ENCODE measurements at places on chromosomes 3 and 15. TPM values are rescaled to one million over a fixed set of nuclear protein-coding genes. Genes with fewer than 3 reads are reported as not detected.

Gene CD200R1
- not detected for total RNA-seq

DNA sequence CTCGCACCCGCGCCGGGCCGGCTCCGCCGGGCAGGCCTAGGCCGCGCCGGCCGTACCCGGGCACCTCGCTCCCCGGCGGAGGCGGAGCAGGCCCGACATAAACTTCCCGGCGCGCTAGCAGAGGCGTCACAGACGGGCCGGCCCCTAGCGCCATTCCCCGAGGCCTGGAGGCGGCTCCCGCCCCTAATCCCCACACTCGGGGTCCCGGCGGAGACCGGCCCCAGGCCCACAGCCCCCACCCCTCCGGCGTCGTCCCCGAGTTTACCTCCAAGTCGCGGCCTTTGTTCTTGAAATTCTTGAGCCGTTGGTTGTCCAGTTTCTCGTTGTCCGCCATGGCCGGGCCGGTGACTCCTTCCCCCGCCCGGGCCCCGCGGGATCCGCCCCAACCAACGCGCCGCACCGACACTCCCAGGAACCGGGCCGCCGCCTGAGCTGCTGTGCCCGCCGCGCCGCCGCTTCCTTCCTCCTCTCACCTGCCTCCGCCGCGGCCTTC is 376 bp downstream of the KPNA4 start:
- DNase-seq: peak; percentile 84

Gene GAP43
- total RNA-seq: 1.9 TPM

- DNase-seq: no peak
Observed at GRCh38 chr15:61011576-61012336, 217.3 kb downstream of the RORA start.

Gene TAGLN3
- total RNA-seq: not detected

Gene FBXW12
- total RNA-seq: not detected

- DNase-seq: no peak
Observed at GRCh38 chr3:72191209-72191960, 406.4 kb upstream of the PROK2 start.

DNA sequence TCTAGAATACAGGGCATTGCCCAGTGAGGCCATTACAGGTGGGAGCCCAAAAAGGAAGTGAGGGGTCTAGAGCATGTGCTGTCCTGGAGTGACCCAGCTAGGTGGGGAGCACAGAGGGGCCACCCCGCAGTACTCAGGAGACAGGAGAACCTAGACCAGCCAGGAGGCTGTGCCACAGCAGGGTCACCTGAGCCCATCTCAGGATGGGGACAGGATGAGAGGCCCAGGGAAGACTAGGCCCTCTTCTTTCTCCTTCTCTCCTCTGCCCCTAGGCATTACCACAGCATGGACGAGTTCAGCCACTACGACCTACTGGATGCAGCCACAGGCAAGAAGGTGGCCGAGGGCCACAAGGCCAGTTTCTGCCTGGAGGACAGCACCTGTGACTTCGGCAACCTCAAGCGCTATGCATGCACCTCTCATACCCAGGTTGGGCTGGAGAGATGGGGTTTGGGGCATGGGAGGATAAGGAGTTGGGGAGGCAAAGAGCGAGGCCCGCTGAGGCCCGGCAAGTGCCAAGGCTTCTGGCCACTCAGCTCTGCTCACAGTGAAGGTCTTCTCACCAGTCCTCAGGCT is 20.6 kb downstream of the LOXL1 start:
- peak; percentile 19 for DNase-seq

- DNase-seq: no peak
Observed at GRCh38 chr15:21271566-21271965, 168.7 kb downstream of the POTEB3 start.

GRCh38 chr3:137134431-137134830 is 176.6 kb downstream of the IL20RB start:
- no peak for DNase-seq

- no peak for DNase-seq
Observed at GRCh38 chr15:52557274-52557641, 11.6 kb downstream of the ARPP19 start.

Gene TCTA
- 56.4 TPM for total RNA-seq

DNA sequence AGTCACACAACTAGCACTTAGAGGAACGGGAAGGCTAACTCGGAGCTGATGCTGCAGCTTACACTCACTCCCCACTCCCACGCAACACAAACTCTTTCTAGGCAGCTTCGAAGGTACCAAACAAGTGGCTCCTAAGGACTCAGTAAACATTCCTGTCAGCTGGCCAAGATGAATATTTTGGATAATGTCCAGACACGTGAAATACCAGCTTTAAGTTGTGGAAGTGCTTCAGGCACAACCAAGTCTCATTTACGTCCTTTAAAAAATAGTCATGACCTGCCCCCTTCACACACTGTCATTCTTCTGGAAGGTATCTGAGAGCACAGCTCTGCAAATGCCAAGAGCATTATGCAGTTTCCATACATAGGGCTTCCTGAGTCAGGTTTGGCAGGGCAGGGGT is 1005.9 kb upstream of the CFAP20DC start:
- no peak for DNase-seq

Gene SSR3
- total RNA-seq: 63.3 TPM

- no peak for DNase-seq
Observed at GRCh38 chr3:8736436-8736835, 2.8 kb downstream of the CAV3 start.

DNA sequence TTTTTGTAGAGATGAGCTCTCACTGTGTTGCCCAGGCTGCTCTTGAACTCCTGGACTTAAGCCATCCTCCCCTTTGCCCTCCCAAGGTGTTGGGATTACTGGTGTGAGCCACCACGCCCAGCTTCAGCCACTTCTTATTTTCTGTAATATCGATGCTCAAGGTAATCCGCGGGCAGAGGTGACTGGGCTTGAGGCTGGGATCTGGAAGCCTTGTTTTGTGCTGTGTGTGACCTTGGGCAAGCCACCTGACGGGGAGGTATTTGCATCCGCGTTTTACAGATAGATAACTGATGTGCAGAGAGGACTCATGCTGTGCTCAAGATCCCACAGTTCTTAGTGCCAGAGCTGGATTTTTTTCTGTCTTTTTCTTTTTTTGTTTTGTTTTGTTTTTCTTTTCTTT is 27.8 kb upstream of the SEMA4B start:
- no peak for DNase-seq

Gene GLDN
- 0.13 TPM for total RNA-seq

Gene ACAP2
- 68.1 TPM for total RNA-seq

GRCh38 chr3:87359826-87360225 is 83.4 kb upstream of the POU1F1 start:
- no peak for DNase-seq

Gene CCR8
- not detected for total RNA-seq

- no peak for DNase-seq
Observed at GRCh38 chr3:168839653-168840052, 743.9 kb upstream of the GOLIM4 start.

Gene C3orf20
- total RNA-seq: not detected

- peak; percentile 73 for DNase-seq
Observed at GRCh38 chr15:31472636-31473384, 146.2 kb downstream of the KLF13 start.

DNA sequence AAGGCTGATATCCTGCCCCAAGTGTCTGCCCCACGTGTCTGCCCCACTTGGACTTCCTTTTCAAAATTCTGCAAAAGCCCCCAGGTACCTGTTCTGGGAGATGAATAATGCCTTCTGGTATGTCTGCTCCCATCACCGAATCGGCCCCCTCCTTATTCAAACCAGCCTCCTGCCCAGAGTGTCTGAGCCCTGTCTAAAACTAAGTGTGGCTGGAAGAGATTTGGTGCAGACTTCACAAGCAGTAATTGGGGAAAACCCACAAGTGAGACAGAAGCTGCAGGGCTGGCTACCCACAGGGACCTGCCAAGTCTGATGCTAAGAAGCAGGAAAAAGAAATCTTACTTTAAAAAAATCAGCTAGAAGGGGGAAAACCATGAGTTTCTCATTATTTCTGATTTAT is 85.1 kb downstream of the DUT start:
- no peak for DNase-seq

Gene GPR176
- total RNA-seq: 4.3 TPM

DNA sequence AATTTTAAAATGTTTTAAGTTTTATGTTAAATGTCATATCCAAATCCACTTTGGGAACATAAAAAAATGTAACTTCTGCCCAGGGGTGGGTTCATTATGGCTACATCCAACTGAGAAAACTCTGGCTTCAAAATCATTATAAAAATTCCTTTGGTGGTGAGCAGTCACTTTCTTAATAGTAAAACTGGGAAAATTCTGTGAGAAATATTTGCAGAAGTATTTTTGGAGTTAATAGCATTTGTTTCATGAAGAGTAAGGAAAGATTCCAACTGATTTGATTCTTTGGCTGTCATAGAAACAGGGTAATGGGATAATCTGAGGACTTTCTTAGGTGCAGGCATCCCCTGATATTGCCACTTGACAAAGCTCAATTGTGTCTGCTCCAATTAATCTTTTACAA is 38.8 kb downstream of the CPA3 start:
- no peak for DNase-seq

- DNase-seq: no peak
Observed at GRCh38 chr3:128366652-128367051, 100.0 kb downstream of the DNAJB8 start.

GRCh38 chr3:38164643-38164951 is 740 bp upstream of the OXSR1 start:
- no peak for DNase-seq

GRCh38 chr3:64195789-64196188 is 29.5 kb downstream of the PRICKLE2 start:
- no peak for DNase-seq

Gene SAMD7
- not detected for total RNA-seq

GRCh38 chr3:105525531-105525930 is 158.8 kb downstream of the ALCAM start:
- no peak for DNase-seq

GRCh38 chr3:167467848-167468611 is 5.8 kb downstream of the SERPINI2 start:
- no peak for DNase-seq

Gene MNS1
- 0.70 TPM for total RNA-seq

- DNase-seq: no peak
Observed at GRCh38 chr3:194455481-194455880, 31.3 kb downstream of the ATP13A3 start.

DNA sequence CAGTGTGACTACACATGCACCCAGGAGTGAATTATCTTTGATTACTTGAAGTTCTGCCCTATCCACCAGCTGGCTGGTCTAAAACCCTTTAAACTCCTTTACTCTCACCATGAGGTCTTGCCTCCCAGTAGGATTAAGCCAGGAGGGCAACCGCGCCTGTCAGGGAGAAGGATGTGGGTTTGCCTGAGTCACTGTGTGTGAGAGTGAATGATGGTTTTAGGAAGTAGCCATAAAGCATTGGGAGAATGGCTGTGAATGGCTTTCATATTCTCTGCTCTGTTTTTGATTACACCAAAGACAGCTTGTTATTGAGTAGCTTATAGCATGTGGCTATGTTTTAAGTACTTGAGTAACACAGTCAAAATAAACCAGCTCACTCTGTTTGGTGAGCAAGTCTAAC is 637.7 kb upstream of the TBL1XR1 start:
- no peak for DNase-seq

DNA sequence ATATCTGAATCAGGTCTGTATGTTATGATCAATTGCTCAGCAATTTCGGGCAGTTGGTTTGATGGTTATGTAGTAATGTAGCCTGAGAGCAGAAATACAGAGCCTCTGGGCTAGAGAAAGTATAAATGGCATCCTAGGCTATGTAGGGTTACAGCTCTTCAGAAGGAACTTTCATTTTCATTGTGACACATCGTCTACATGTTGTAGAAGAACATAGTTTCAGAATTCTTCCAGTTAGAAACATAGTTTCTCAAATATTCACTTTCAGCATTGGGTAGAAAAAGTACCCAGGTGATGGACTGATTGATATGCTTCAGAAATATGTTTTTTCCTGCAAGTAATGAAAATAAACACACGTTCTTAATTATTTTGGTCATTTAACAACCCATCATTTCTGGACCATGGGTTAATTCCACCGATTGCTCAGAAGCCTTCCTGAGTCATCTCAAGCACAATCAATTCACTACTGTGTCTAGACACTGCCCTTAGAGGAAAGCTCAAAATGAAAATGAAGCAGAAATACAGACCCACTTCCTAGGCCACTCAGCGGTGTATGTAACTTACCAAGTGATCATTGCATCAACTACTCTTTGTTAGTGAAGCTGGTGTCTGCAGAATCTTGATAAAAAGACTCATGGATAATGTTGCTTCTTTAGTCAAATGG is 88.8 kb upstream of the TSEN2 start:
- no peak for DNase-seq

Gene LRRC15
- total RNA-seq: not detected

GRCh38 chr3:57900786-57901185 is 107.4 kb upstream of the FLNB start:
- no peak for DNase-seq

DNA sequence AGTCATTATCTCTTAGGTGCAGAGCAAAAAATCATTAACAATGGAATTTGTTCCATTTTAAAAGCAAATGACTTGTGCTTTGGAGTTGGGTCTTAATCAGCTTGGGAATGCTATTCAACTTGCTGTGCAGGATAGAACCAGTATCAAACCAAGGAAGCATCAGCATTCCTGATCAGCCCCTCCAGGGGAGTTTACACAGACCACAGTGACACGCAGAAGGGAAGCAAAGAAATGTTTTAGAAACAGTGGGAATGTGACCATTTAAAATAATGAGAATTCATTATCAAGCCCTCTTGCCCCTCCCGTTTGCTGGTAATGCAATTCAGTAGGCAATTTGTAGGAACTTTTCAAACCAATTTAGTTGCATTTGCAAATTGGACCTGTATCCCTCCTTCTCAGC is 155.1 kb downstream of the LRTM1 start:
- no peak for DNase-seq

DNA sequence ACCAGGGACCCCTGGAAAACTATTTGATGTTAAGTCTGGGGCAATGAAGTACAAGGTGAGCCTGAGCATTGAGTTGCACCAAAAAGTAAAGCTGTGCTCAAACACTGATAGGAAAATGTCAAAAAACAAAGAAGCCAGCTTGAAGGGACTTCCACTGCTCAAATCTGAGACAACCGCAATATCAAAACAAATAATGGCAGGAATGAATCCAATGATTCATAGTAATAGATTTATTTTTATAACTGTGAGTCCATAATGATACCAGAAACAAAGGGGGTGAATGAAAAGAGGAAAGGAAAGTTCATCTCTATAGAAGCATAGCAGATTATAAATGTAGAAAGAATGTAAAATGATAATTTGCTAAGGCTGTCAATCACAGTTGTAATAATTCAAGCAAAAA is 237.3 kb upstream of the ZBTB20 start:
- DNase-seq: no peak

DNA sequence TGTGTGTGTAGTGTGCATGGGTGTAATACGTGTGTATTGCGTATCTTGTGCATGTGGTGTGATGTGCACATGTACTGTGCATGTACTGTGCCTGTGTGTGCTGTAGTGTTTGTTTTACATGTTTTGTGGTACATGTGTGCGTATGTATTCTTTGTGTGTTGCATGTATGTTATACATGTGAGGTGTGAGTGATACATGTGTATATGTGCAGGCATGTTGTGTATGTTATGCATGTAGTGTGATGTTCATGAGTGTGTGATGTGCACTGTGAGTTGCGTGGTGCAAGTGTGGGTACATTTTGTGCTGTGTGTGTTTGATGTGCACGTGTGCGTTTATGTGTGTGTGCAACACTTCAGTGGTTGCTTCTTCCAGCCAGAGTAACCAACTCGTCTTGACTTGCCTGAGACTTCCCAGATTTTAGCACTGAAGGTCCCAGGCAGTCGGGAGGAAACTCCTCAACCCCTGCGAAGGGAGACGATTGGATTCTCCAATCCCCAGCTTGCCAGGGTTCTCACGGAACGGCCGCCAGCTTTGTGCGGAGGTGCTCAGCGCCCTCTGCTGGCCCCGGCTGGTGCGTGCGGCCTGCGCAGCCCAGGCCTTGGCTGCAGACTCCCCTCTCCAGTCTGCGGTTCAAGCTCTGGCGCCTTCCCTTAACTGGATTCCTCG is 3.6 kb downstream of the GALNT15 start:
- DNase-seq: peak; percentile 81

Gene SLC27A2
- 47.1 TPM for total RNA-seq

Gene PTX3
- 0.94 TPM for total RNA-seq

Measured in Peyer's patch (tissue), 4 donors.